ENCODE measurements at places on chromosomes 3 and 15. TPM values are rescaled to one million over a fixed set of nuclear protein-coding genes. Genes with fewer than 3 reads are reported as not detected.

DNA sequence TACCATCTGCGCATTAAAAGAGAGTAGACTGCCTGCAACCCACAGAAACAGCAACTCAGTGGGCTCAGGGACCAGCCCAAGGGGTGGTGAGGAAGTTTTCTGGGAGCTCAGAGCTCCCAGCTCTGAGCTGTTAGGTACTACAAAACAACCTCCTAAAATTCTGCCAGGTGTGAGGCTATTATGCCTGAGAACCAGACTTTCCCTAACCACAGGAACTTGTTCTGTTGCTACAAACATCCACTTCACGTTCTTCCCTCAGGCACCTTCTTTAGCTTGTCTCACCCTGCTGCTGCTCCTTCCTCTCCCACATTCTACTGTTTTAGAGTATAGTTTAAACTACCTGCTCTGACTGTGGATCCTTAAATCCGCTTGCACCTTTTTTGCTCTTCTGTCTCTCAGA lies 399.4 kb downstream of the ROBO1 start:
- no peak for DNase-seq

- DNase-seq = no peak
Measured at GRCh38 chr3:24012589-24013269, 67.6 kb downstream of the NR1D2 start.

GRCh38 chr3:83092521-83093221 lies 1331.2 kb upstream of the GBE1 start:
- DNase-seq = no peak

- no peak for DNase-seq
Measured at GRCh38 chr3:132032959-132033358, 1.9 kb downstream of the CPNE4 start.

The ZNF662 gene
- 0.39 TPM for total RNA-seq

- peak; percentile 81 for DNase-seq
Measured at GRCh38 chr3:115146418-115147328, at the start of gene ZBTB20. Gene ZBTB20, minus strand, starts transcription at chr3:115147288.

DNA sequence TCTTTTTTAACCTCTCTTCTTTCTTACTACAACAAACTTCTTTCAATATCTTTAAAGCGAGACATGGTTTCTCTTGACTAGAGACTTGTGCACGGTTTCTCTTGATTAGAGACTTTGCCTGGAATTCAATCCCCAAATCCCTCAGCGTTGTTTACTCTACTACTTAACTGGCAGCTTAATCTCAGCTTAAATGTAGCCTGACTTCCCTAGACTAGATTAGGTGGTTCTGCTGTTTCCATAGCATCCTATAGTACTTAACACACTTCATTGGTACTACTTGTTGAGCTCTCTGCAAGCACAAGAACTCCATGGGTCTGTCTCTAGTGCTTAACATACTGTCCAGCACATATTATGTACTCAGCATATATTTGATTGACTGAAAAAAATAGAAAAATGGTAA lies 168.2 kb upstream of the GPR149 start:
- no peak for DNase-seq

The ACTRT3 gene
- 1.0 TPM for total RNA-seq

The PIERCE2 gene
- 0.34 TPM for total RNA-seq

GRCh38 chr3:52490035-52490938 lies 4.9 kb upstream of the STAB1 start:
- no peak for DNase-seq

- DNase-seq = no peak
Measured at GRCh38 chr3:17033516-17034168, 148.9 kb downstream of the PLCL2 start.

DNA sequence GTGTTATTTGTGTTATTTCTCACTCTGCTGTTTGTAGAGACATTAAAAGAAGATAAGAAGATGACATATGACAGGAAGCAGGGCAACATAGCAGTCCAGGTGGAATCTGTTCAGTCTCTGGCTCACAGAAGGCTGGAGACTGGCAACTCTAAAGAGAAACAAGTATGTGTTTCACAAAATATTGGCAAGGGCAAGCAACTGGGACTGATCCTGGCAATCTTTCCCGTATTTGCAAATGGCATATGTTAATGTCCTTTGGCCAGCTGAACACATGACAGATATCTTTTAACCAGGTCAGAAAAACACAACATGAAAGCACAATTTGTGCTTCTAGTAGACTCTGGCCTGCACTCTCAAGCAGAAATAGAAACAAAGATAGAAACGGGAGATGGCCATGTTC lies 1354.1 kb upstream of the EPHA6 start:
- DNase-seq = no peak

The AADAC gene
- not detected for total RNA-seq

The CAMP gene
- not detected for total RNA-seq

DNA sequence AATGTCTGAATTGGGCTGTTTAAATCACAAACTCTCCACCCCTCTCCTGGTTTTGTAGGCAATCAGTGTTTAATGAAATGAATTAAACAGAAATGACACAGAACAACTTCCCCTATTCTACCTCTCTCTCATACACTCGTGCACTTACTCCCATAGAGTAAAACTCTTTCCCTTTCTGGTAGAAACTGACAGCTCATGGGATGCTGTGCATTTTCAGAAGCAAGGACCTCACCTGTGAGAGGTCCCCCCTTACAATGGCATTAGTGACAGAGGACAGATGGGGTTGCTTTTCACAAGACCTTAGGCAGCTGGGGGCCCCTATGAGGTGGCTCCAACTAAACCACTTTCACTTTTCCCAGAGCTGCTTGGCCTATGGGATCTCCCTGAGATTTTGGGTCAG lies 31.9 kb downstream of the PARP16 start:
- DNase-seq = no peak

DNA sequence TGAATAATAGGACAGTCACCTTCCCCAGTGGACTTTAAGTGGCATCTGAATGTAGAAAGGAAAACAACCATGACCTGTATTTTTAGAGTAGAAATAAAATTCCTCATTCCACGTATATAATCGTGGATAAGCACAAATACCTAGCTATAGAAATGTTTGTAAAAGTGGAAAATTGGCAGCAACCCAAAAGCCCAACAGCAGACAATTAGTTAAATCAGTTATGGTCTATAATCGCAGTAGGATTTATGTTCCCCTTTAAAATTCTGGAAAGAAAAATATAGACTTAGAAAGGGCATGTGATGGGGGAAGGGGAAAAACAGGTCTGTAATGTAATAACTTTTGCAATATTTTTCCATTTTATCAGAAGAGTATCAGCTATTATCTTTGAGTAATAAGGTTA lies 241.9 kb upstream of the ST8SIA2 start:
- no peak for DNase-seq

DNA sequence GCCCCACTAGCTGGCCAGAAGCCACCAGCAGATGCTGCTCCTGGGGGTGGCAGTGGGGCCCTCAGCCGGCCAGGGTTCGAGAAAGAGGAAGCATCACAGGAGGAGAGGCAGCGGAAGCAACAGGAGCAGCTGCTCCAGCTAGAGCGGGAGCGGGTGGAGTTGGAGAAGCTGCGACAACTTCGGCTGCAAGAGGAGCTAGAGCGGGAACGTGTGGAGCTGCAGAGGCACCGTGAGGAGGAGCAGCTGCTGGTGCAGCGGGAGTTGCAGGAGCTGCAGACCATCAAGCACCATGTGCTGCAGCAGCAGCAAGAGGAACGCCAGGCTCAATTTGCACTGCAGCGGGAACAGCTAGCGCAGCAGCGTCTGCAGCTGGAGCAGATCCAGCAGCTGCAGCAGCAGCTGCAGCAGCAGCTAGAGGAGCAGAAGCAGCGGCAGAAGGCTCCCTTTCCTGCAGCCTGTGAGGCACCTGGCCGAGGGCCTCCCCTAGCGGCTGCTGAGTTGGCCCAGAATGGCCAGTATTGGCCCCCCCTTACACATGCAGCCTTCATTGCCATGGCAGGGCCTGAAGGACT lies 17.5 kb upstream of the APEH start:
- no peak for DNase-seq

- no peak for DNase-seq
Measured at GRCh38 chr15:90400005-90400758, 12.1 kb downstream of the IQGAP1 start.

DNA sequence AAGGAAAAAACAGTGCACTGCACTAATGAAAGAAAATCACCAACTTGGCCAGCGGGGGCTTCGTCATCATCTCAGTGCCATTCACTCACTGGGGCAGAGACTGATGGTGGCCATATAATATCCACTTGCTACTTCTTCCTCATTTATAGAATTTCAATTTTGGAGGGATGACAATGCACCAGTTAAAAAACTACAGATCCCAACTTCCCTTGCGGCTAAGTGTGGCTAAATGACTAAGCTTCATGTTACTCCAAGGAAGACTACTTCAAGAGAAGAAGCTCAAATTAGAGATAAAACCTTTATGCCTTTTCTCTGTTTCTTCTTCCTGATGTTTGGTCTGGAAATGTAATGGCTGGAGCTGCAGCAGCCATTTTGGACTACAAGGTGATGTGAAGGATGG lies 38.8 kb downstream of the NGLY1 start:
- DNase-seq = no peak

DNA sequence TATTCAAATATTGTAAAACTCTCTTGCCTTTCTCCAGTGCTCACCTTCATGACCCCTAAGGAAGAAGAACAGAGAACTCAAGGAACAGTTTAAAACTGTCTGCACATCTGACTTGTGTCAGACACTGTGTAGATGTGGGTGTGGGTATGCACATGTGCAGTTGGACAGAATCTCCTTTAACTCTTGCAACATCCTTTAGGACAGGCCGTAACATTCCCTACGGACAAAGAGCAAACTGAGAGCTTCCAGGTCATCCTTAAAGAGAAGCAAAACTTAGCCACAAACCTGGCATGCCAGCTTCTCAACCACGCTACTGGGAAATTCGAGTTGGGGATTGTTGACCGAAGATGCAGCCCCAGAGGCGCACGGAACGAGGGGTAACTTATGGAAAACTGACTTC lies 4.1 kb upstream of the SFMBT1 start:
- DNase-seq = no peak
